ENCODE measurements at places on chromosomes 13 and 19. TPM values are rescaled to one million over a fixed set of nuclear protein-coding genes. Genes with fewer than 3 reads are reported as not detected.

The CHST8 gene
- not detected for total RNA-seq

The SPTBN4 gene
- 7.4 TPM for total RNA-seq

The LRG1 gene
- not detected for total RNA-seq

The TEX29 gene
- not detected for total RNA-seq

The PLIN3 gene
- total RNA-seq = 426 TPM

The SOX21 gene
- total RNA-seq = not detected

The CAPN12 gene
- not detected for total RNA-seq

The EPSTI1 gene
- 2.4 TPM for total RNA-seq

The NLRP11 gene
- not detected for total RNA-seq

The POSTN gene
- 13.1 TPM for total RNA-seq
